ENCODE measurements at places on chromosomes 13 and 19. TPM values are rescaled to one million over a fixed set of nuclear protein-coding genes. Genes with fewer than 3 reads are reported as not detected.

GRCh38 chr19:17170538-17171297 lies 44.4 kb upstream of the USE1 start:
- no peak for DNase-seq

DNA sequence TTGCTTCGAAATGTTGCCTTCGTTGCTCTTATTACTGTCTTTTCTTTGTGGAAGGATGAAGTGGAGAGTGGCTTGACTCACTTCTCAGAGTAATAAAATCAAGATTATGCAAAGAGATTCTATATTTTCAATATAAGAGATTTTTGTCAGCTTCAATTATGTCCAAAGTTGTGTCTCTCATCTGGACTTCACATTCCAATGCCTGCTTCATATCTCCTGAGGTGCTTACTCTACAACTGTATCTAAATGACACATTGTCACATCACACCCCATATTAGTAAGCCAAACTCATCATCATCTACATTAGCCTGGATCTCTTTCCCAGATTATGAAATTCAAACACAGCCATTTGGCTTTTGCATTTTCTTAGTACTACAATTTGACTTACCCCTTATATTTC lies 409.4 kb downstream of the DACH1 start:
- DNase-seq = no peak

DNA sequence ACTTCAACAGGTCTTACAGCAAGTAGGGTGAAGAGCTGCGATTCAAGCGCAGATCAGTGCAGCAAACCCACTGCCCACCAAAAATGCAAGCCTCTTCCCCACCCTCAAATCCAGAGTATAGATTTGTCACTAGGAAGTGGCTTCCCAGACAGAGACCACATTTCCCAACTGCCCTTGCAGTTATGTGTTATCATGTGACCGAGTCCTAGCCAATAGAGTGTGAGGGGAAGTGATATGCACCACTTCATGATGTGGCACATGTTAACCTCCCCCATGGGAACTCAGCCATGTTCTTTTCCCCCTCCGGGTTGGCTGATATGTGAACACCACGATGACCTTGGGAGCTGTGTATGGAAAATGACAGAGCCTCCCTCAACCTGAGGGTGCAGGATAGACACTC lies 50.8 kb downstream of the MBD3L2B start:
- DNase-seq = no peak

DNA sequence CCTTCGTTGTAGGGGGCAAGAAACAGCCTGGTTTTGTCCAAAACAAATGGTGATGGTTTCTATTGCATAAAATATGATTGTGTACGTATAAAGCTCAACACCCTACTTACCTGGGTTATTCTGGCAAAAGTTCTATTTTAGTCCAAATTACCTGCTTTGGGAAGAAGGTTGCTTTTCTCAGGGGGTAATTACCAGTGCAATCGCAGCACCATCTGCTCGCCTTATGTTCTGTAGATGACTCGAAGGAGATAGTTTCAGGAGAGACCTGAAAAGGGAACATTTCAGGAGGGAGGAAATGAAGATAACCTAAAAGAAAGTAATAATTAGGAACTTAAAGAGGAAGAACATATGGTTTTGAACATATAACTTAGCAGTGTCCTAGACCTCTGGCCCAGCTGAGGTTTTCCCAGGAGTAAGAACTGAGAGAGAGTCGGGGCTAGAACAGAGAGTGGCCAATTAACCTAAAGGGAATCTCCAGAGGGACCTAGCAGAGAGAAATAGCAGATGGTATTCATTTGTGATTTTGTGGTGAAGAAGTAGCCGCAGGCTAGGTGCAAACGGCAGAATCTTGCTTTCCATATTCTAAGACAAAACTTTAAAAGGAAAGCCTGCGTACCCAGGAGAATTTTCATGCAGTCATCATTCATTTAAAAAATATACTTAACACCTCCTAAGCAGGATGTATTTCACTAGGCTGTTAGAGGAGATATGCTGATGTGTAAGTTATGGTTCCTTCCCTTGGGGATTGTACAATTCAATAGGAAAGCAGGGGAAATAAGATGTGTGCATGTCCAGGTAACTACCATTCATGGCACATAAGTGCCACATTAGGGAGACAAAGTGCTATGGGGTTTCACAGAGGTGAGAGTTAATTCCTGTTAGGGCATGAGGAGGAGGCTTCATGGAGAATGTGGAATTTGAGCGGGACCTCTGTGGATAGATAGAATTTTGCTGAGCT lies 113.0 kb upstream of the SLC10A2 start:
- no peak for DNase-seq

DNA sequence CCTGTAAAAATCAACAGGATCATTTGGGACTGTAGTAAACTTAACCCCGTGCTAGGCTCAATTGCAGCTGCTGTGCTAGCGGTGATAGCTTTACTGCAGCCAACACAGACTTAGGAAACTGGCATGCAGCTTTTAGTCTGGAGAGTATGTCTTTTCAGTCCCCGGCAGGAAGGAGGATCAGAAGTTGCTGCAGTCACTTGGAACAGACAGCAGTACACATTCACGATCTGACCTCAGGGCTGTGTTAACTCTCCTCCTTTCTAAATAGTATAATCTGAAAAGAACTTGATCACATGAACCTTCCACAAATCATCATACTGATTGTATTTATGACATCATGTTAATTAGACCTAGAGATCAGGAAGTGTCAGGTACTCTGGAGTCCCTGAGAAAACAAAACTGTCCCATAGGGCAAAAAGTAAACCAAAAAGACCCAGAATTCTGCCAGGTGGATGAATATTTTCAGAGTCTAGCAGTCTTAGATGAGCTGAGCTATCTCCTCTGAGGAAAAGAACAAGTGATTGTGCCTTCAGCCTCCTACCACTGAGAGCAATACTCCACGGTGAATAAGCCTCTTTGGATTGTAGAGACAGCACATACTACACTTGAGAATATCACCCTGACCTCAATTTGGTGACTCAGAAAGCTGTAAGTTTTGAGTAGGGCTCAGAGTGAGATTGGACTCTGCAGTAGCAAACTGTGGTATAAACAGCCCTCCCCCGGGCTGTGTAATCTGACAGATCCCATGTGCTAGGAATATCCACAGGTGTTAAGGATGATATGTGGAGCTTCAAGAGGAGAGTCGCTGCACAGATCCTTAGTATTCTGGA lies 181.0 kb upstream of the GPR12 start:
- DNase-seq = no peak

GRCh38 chr13:45615501-45616101 lies at the start of gene ERICH6B:
ERICH6B (minus strand) TSS chr13:45615739; CDS start chr13:45597005, 18,734 bp downstream.
- DNase-seq = no peak

GRCh38 chr19:17328517-17329365 lies 5.9 kb downstream of the ANO8 start:
- DNase-seq = no peak

- DNase-seq = peak; percentile 86
These were observed 421 bp downstream of the DGKH start for GRCh38 chr13:42048684-42049453.

DNA sequence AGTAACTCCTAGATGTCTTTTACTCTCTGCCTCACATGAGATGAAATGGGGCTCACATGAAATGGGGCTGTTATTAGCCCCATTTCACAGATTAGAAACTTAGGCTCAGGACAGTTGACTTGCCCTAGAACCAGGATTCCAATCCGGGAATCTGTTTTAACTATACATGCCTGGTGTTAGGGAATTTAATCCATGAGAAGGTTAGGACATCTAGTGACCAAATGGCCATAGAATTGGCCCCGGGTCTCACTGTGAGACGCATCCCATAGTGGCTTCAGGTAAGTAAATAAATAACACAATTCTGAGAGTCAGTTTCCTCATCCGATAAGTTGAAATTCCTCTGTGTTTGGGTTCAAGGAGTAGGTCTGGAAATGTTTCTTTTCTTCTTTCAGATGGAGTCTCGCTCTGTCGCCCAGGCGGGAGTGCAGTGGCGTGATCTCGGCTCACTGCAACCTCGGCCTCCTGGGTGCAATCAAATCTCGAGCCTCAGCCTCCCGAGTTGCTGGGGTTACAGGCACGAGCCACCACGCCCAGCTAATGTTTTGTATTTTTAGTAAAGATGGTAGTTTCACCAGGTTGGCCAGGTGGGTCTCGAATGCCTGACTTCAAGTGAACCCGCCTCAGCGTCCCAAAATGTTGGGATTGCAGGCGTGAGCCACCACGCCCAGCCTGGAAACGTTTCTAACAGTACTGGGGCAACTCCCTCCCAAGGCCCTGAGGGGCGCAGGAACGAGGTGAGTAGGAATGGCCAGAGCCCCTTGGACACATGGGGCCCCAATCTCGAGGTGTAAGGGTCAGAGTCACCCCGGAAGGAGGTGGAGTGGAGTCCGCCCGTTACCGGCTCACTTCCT lies 1.2 kb upstream of the ZNF574 start:
- no peak for DNase-seq

GRCh38 chr19:3535235-3535535 lies 3.8 kb upstream of the TEKTIP1 start:
- DNase-seq = no peak

GRCh38 chr13:87907202-87907601 lies 236.0 kb downstream of the SLITRK5 start:
- DNase-seq = no peak

- DNase-seq = no peak
These were observed 1131.7 kb downstream of the SLITRK5 start for GRCh38 chr13:88802886-88803285.

DNA sequence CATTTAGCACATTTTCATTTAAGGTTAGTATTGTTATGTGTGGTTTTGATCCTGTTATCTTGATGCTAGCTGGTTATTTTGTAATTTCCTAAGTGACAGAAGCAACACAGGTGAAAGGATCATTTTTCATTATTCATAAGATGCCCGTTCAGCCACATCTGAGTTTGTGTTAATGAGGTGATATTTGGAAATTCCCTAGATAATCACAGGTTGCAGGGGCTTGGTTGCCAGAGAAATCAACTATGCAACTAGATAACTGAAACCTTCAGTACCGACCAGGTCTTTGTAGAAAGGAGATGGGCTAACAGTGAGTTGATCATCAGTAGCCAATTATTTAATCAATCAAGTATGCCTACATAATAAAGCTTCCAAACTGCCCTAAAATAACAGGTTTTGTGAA lies 121.3 kb upstream of the UFM1 start:
- no peak for DNase-seq

GRCh38 chr19:29118389-29118788 lies 94.6 kb downstream of the UQCRFS1 start:
- no peak for DNase-seq

ERICH6B gene
- not detected for total RNA-seq

CCDC70 gene
- not detected for total RNA-seq

DPF1 gene
- not detected for total RNA-seq

CYP2A6 gene
- not detected for total RNA-seq

ZBTB7A gene
- total RNA-seq = 77.1 TPM

HIF3A gene
- 30.0 TPM for total RNA-seq

FNDC3A gene
- total RNA-seq = 30.7 TPM

SNRNP70 gene
- 308 TPM for total RNA-seq

PRSS57 gene
- not detected for total RNA-seq

LDLR gene
- total RNA-seq = 174 TPM

Data from suprapubic skin (tissue), 4 donors.